ENCODE measurements at places on chromosomes 7 and 10.

DNA sequence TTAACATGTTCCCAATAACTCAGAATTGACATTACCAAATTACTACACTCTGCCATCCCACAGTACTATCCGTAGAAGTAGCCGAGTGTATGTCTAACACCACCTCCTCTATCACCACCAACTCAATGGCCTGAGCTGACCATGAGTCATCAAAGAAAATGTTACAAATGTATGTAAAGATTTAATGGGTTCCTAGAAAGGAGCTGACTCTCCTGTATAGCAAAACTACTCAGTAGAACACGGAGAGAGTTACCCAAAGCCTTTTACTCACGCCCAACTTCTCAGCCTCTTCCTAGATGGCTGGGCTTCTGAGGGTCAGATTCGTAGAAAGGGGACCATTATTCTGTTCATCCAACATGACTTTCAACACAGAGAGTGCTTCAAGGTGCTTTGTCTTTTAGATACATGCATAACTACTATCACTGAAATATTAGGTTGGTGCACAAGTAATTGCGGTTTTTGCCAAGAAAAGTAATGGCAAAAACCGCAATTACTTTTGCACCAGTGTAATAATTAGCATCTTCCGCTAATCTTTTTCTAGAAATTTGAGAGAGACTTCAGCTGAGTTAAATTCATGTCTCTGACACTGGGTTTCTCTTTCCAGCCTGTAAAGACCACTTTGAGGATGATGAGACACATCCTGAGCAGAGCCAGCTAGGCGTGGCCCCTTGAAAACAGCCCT, 24.0 kb upstream of the NANOS1 start:
- DNase-seq: no peak

GRCh38 chr10:48589266-48589665, 15.6 kb downstream of the ARHGAP22 start:
- DNase-seq: no peak

DNA sequence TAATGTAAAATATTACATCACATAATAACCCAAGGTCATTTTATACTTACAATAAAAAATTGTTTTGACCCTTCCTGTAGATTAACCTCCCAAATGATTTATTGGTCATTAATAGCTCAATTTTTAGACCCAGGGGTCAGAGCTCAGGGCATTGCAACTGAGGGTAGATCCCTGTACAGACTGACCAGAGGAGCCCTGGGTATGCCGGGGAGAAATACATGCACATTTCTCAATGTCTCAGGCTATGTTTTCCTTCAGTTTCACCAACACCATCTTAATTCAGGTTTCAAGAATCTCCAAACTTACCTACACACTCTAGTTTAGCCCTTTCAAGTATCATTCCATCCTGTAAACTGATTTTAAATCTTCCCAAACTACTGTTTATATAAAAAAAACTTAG, 46.2 kb downstream of the CALD1 start:
- DNase-seq: no peak

GRCh38 chr10:77448226-77448625, 189.4 kb downstream of the KCNMA1 start:
- DNase-seq: no peak

GRCh38 chr7:17362439-17363105, 64.1 kb downstream of the AHR start:
- no peak for DNase-seq

DNA sequence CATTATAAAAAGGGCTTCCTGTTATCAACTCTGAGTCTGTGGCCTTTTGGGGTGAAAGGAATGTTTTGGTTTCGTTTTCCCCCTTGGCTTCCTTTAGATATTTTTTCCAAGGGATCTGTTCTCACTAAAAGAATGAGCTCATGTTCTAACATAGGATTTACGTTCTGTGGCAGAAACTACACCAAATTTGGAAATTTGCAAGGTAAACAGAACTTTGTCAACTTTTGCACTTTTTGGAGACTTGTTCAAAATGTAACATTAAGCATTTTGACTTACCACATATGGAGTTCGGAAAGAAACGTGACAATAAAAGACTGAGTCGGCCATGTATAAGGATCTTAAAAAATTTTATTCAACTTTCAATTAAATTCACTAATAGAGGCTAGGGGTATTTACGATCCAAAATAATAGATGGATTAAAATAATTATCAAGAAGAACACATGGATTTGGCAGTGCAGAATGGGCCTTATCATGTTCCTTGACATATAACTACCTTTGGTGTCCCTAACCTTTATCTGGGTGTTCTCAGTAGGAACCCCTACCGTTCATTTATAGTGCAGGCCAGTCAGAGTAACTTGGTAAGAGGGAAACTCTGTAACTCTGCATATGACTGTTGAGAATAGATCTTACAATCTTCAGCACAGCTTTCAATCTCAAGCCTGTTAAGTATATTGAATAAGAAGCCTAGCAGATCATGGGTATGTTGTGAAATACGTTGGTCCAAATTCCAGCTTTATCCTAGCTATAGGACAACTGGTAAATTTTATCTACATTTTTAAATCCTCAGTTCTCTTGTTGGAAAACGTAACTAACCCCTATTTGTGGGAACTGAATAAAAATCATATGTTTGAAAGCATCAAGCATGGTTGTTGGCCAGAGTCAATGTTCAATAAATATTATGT, 11.8 kb downstream of the CPED1 start:
- no peak for DNase-seq

- DNase-seq: no peak
Observed at GRCh38 chr10:72285972-72286521, 12.3 kb downstream of the DDIT4 start.

DNA sequence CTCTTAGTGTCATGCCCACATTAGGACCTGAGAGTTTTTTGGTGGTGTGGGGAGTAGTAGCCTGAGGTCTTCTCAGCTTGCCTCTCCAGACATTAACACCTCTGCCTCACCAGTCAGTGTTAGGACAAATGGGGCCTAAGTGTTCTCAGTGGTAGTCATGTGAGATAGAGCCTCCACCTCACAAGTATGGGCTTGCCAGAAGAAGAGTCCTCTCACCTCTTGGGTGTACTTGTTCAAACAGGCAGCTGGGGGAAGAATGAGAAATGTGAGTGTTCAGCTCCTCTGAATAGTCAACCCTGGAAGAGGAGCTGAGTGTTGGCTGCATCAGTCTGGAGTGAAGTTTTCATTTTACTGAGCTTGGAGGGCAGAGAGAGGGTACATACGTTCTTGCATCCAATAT, 464.6 kb downstream of the POM121L12 start:
- no peak for DNase-seq

DNA sequence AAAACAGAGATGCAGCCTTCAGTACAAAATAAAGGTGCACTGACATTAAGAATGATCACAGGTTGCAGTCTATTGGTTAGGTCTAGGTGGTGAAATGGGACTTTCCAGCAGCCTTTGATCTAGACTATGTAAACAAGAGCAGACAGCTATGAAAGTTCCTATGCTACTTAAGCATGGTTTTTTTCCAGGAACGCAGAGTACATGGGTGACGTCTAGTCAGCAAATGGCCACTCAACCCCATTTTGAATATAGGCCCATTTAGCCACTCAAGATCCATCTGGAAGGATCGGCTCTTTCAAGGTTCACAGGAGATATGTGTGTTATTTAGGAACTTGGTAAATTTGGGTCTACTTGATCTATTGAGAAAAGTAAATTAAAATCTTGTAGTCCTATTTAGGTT, 1424.6 kb upstream of the LRRTM3 start:
- no peak for DNase-seq

GRCh38 chr10:132588301-132589013, 50.9 kb downstream of the INPP5A start:
- DNase-seq: no peak

GRCh38 chr7:129775695-129776361, 164.3 kb downstream of the NRF1 start:
- no peak for DNase-seq

DNA sequence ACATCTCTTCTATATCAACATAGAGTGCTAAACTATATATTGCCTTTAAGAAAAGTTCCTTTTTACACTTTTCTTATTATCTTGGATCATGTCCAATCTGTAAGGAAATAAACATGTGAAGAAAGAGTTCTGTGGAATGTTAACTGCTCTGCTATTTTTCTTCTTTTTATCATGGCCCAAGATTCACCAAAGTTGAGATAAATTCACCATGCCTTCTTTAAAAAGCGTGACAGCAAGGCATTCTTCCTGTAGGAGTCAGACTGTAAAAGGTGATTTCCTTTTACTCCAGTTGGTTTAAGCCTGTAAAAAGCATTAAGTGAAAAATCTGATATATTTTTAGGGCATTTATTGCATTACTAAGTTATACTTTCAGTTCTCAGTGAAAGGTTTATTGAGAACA, 165.7 kb upstream of the FZD1 start:
- no peak for DNase-seq

DNA sequence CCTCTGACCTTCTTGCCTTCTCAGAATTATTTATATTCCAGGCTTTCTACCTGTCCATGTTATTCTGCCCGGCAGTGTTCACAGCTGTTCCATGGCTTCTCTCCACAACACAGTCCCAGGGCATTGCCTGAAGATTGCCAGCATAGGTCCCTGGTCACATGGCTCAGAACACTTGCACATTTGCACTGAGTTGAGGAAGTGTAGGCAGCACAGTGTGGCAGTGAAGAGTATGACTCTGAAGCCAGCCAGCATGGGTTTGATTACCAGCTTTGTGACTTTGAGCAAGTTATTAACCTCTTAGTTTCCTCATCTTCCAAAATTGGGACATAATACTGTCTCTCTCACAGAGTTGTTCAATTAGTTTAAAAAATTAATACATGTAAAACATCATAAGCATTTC, 73.2 kb upstream of the NEUROD6 start:
- DNase-seq: no peak

- no peak for DNase-seq
Observed at GRCh38 chr10:70899096-70899495, 10.7 kb upstream of the PCBD1 start.

DNA sequence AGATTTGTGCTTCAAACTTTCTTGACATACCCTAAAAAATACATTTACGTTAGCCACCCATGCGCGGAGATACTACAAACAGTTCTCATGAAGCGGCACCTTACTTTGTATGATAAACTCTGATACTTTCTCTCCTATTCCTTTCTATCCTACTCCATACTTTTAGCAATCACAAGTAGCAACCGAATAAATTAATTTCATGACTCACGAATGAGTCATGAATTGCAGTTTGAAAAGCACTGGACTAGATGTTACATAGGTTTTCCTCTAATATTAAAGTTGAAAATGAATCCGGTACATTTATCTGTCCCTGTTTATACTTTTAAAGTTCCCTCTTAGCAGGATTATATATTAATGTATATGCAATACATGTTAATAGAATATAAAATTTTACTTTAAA, 67.6 kb downstream of the CUBN start:
- no peak for DNase-seq

DNA sequence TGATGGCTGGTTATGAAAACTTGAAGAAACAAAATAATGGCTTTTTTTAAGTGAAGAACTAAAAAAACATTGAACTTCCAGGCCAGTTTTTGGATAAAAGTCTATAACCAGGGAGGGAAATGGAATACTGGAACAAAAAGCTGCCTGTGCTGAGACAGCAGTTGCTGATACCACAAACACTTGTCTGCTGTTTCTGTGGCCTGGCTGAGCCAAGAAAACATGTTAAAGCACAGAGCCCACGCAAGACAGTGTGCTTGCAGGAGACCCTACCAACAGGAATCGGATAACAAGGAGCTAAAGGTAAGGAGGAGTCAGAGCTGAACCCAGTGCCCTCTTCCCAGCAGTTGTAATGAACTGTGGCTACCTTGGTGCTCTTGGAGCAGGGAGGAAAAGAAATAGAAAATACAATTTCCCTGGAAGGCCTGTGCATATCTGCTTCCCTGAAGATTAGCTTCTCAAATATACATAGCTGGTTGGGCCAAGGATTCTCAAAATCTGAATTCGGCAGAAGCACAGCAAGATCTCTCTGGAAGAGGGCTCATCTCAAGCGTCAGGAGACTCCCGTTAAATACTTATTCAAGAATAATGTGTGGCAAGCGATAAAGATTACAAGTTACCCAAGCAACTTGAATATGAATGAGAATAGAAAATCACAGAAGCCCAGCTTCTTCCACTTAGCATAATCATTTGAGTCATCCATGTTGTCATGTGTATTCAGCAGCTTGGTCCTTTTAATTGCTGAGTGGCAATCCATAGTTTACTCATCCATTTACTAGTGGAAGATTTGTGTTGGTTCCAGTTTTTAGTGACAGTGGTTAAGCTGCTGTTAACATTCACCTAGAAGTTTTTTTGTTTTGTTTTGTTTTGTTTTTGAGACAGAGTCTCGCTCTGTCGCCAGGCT, 87.6 kb downstream of the NOD1 start:
- DNase-seq: no peak

DNA sequence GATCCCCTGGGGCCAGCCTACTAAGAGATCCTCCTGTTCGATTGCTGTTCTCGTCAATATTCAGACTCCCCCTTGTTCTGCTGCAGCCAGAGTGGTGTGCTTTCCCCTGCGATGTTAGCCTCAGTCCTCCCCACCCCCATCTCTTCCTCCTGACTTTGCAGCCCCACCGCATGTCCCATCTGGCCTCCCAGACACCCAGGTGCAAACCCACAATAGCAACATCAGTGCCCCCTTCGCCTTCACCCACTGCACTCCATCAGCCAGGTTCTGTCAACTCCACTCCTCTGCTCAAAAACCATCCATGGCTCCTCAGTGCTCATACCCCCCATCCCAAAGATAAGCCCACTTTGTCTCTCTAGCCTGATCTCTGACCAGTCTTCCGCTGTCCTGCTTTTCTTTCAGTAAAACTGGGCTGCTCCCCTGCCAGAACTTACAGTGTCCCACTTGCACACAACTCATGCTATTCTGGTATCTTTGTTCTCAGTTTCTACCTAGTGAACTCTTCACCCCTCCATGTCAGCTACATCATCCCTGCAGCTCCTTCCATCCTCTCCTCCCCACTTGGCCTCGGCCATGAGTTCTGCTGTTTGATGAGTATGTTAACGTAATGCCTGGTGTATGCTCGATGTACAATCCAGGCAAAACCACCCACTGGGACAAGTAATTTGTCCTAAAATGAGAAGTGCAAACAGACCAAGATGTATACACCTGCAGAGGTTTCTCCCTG, 26.6 kb downstream of the COL13A1 start:
- DNase-seq: no peak

GRCh38 chr10:29603223-29603896, 31.4 kb downstream of the SVIL start:
- DNase-seq: no peak

DNA sequence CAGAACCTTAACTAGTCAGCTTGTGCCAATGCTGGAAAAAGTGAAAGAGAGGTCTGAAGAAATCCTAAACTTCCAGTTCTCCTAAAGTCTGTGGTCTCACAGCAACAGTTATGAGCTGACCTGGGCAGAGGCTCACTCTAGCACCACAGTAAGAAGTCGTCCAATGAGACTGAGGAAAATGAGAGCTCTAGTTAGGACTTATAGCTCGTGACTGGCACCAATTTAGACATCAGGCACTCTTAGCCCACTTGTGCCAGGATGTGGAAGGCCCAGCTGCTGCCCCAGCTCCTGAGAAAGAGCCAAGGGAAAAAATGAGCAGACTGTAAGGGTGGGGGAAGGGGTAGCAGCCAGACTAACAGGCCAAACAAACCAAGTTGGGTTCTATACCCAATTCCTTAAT, 7.6 kb downstream of the MMS19 start:
- DNase-seq: peak; percentile 32
